ENCODE measurements at places on chromosomes 11 and 22. TPM values are rescaled to one million over a fixed set of nuclear protein-coding genes. Genes with fewer than 3 reads are reported as not detected.

Gene TMPRSS13
- not detected for total RNA-seq

Gene ELMOD1
- 0.05 TPM for total RNA-seq

Gene PRSS23
- total RNA-seq: 392 TPM

Gene IL10RA
- total RNA-seq: not detected

All from A549 treated with Hydrocortisone at 1 μM for 4 hours (cell line).